Foreskin keratinocyte (primary cell): ENCODE measurements at places on chromosomes 16 and 17. TPM values are rescaled to one million over a fixed set of nuclear protein-coding genes. Genes with fewer than 3 reads are reported as not detected.

Gene TMEM98
- 70.5 and 71.3 TPM in 2 replicates for polyA plus RNA-seq

Gene HSD17B1
- polyA plus RNA-seq: 9.6 and 10.7 TPM in 2 replicates

Gene SPNS3
- polyA plus RNA-seq: 0.12 TPM in 1 of 2 replicates, not detected in the other

Gene ADCY9
- 2.5 and 2.9 TPM in 2 replicates for polyA plus RNA-seq

Gene MRPL38
- polyA plus RNA-seq: 77.8 and 81.8 TPM in 2 replicates

Gene TMEM101
- 24.3 and 25.6 TPM in 2 replicates for polyA plus RNA-seq

Gene ASGR1
- 0.28 and 0.46 TPM in 2 replicates for polyA plus RNA-seq

Gene KRTAP4-1
- polyA plus RNA-seq: not detected in 2 replicates

Gene SUPT4H1
- polyA plus RNA-seq: 118 and 127 TPM in 2 replicates

Gene WNK4
- polyA plus RNA-seq: 0.23 and 0.25 TPM in 2 replicates

Gene MPO
- polyA plus RNA-seq: not detected in 2 replicates

Gene KRTAP4-6
- not detected in 2 replicates for polyA plus RNA-seq
